CD4-positive, alpha-beta T cell treated with Interleukin-4 for 4 hours (primary cell): ENCODE measurements at places on chromosomes 13 and 19.

GRCh38 chr19:55447421-55448174, 4.5 kb upstream of the SHISA7 start:
- DNase-seq: no peak

GRCh38 chr13:33233547-33233946, 52.0 kb downstream of the STARD13 start:
- no peak for DNase-seq

DNA sequence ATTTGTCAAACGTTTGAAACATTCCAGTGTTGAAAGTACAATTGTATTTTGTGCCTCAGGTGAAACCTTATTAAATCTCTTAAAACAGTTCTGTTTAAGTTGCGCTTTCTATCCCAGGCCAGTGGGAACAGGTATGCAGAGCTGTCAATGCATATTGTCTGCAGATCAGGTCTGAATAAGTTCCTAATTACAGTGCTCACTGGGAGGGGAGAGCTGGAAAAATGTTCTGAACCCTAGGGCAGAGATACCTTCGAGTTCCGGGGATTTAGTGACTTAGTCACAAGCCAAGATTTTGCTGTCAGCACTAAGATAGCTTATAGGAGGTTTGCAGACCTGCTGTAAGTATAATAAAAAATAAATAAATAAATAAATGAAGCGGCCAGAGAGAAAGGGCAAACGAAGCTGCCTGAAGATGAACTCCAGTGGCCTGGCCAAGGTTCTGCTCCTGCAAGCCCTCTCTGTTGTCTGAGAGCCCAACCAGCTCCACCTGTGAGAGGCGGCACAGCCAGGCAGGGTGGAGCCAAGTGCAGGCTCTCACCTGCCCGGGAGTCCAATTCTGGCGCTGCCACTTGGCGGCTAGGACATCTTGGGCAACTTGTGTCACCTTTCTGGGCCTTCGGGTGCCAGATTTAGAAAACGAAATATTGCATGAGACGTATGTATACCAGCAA, 97.9 kb upstream of the SLC7A1 start:
- DNase-seq: no peak

DNA sequence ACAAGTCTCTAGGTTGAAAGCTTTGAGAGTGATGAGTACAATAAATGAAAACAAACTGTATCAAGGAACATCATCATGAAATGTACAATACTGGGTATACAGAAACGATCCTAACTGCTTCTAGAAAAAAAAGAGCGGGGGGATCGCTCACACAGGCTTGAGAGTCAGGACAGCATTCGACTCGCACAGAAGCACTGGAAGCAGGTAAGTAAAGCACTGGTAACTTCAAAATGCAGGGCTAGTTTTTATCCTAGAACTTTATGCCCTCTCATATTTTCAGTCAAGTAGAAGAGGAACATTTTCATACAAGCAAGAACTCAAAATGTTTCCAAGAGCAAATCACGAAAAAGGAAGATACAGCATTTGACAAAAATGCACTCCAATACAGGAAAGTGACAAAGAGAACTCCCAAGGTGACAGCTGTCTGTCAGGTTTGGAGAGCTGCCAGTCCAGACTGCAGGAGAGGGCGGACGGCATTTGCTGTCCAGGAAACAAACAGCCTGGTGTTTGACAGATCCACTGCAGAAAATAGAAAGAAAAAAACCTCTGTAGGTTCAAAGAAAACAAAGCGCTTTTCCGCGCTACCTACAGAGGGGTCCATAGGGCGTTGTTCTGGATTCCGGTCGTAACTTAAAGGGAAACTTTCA, 58.2 kb upstream of the XPO4 start:
- DNase-seq: no peak

DNA sequence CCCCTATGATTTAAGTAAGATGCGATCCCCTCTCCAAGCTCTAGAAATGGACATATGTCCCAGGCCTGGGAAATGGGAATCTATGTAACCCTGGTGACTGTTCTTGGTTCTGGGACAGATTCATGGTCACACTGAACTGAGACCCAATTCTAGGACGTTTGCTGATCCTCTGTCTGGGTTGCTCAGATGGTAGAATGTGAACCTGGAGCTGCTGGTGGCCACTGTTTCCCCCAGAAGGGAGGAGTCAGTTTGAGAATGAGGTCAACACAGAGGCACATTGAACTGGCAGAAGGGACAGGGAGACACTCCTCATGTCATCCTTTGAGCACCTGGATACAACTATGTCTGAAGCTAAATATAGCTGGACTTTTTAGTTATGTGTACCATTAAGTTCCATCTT, 29.1 kb downstream of the FAM187B start:
- DNase-seq: no peak
